ENCODE measurements at places on chromosomes 13 and 19.

DNA sequence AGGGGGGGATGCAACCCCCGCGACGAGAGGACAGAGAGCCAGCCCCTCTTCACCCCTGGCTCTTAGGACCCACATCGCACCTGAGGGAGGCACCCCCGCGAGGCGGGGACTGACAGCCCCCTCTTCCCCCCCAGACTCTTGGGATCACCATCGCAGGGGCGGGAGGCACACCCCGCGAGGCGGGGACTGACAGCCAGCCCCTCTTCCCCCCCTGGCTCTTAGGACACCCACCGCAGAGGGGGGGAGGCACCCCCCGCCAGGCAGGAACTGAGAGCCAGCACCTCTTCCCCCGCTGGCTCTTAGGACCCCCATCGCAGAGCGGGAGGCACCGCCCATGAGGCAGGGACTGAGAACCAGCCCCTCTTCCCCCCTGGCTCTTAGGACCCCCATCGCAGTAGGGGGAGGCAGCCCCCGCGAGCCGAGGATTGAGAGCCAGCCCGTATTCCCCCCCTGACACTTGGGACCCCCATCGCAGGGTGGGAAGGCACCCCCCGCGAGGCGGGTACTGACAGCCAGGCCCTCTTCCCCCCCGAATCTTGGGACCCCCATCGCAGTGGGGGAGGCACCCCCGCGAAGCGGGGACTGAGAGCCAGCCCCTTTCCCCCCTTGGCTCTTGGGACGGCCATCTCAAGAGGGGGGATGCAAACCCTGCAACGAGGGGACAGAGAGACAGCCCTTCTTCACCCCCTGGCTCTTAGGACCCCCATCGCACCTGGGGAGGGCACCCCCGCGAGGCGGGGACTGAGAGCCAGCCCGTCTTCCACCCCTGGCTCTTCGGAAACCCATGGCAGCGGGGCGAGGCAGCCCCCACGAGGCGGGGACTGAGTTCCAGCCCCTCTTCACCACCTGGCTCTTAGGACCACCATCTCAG lies 2425.1 kb upstream of the PCDH20 start:
- DNase-seq: no peak

DNA sequence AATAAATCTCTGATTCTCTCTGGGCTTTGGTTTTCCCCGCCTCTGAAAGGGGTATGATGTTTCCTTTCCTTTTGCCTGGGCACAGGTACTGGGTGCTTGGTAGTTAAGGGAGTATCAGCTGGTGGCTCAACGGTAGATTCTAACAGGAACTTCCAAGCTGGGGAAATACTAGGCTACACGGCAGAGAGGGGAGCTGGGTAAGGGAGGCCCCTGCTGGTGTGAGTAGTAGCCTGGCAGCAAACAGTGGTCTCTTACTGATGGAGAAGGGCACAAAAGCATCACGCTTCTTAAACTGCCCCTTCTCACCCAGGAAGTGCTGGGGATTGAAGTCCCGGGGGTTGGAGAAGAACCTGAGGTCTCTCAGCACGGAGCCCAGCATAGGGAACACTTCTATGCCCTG lies 26.9 kb upstream of the CYP2A7 start:
- DNase-seq: peak; percentile 58

DNA sequence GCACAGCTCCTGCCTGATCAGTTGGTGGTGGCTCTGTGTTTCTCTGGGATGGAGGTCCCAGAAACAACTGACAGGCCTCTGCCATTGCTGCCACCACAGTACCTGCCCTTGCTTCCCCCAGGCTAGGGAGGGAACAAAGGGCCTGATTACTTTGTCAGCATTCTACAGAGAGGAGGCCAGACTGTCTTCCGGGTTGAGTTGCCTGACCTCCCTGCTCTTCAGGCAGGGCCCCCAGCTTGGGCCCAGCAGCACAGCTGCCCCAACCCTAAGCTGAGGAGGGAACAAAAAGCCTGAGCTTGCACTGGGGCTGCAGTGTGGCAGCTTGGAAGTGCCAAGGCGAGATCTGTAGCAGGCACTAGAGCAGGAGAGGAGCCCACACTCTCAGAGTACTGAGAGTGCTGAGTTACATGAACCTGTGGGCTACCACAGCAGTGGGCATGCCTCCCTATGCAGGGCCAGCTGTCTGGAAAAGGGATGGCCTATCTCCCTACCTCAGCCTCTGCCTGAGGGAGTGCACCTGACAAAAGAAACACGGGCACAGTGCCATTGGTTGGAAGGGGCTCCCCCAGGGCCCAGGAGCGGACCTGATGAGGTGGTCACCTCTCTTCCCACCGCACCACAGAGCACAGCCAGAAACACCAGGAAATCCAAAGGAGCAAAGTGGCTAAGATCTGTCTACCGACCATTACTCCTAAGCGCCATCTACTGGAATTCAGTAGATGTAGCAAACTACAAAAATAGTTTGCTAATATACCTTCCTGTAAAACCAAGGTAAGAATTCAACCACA lies 24.4 kb downstream of the SLC25A15 start:
- peak; percentile 53 for DNase-seq

DNA sequence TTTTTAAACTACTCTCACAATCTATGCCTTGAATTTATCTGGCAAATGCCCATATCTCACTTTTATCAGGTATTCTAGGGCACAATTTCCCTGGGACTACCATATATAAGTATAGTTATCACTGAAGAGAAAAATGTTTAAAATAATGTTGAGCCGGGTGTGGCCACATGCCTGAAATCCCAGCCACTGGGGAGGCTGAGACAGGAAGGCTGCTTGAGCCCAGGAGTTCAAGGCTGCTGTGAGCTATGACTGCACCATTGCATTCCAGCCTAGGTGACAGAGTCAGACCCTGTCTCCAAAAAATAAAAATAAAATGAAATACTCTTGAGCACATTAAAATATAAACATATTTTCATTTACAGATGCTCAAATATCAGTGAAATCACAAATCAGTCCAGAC lies 4.1 kb downstream of the KATNAL1 start:
- no peak for DNase-seq

DNA sequence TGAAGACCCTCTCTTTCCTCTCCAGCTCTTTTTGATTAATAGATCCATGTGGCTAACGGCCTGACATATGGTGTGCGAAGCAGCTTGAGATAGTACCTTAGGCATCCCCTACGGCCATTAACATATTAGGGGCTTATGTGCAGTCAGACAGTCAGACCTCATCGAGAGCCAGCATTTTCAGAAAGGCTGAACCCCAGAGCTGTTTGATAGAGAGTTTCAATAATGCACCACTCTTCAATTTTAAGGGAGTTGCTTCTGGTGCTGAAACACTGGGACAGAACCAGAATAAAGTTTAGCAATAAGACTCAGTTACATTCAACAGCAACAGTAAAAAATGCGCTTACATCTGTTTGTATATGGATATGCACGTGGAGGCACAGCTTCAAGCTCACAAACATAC lies 10.8 kb downstream of the POU4F1 start:
- DNase-seq: no peak

DNA sequence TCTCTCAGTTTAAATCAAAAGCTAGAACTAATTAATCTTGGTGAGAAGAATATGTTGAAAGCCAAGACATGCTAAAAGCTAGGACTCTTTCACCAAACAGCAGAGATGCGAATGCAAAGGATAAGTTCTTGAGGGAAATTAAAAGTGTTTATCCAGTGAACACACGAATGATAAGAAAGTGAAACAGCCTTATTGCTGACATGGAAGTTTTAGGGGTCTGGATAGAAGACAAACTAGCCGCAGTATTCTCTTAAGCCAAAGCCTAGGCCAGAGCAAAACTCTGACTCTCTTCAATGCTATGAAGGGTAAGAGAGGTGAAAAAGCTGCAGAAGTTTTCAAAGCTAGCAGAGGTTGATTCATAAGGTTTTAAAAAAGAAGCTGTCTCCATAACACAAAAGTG lies 103.0 kb downstream of the UFM1 start:
- no peak for DNase-seq

- DNase-seq: peak; percentile 30
Measured at GRCh38 chr13:109700176-109700575, 86.2 kb downstream of the IRS2 start.

GRCh38 chr13:85666356-85666755 lies 132.9 kb downstream of the SLITRK6 start:
- no peak for DNase-seq

- DNase-seq: peak; percentile 69
Measured at GRCh38 chr13:52348983-52349780, 56.8 kb downstream of the THSD1 start.

All from PC-3 (cell line).